Activated T-helper 1 cell treated with anti-CD3 and anti-CD28 coated beads, Interleukin-2, amount 50 U/mL, for 16 hours (primary cell): ENCODE measurements at places on chromosomes 3 and 15.

DNA sequence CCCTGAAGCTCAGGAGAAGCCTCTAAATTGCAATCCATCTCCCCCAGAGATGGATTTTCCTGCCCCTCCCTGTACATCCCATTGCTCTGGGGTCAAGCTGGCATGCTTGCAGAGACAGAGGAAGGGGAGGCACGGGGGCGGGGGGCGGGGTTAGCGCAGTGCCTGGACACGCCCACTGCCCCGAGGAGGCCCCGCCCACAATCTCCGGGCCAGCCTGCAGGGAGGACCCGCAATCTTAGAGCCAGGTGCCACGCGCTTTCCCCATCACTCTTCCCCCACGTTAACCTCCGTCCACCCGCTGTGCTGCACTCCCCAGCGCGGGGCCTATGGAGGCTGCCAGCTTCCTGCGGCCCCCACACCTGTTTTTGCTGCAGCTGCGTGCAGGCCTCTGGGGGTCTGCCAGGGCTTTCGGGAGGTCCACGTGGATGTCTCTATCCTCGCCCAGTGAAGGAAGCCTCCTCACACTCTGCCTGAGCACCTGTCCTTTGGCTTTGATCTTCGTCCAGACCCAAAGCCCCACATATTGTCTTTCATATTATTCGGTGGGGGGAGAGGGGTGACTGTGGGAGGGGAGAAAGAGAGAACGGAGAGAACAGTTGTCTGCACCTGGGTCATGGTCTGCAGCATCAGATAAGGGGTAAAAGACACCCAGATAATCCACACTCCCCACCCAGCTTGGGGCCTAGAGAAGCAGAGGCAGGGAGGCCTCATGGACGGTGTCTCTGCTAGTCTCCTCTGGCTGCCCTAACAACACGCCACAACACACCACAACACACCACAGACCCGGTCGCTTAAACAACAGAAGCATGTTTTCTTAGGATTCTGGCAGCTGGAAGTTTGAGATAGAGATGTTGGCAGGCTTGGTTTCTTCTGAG, 118.0 kb upstream of the MEF2A start:
- no peak for DNase-seq

DNA sequence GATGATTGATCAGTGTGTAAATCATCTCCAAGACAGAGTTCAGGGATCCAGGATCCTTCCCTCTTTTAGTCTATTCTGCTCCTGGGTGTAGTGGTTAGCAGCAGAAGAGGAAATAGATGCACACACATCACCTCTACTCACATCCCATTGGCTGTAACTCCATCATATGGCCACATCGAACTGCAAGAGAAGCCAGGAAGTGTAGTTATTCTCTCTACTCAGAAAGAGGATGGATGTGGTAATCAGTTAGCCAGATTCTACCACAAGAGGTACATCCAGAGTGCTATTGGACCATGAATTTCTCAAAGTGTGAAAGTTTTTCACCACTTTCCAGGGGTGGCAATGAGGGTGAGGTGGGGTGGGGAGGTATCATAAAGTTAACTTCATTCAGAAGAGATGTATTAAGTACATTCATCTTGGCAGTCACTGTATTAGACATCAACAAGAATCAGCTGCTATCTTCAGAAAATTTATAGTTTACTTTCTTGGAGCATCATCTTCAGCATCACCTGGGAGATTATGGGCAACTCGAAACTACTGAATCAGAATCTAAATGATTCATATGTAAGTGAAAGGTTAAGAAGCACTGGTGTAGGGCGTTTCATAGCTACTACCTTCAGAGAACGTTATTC, 60.6 kb upstream of the GAP43 start:
- DNase-seq = no peak

GRCh38 chr15:69118089-69118488, 42.3 kb upstream of the GLCE start:
- DNase-seq = no peak

DNA sequence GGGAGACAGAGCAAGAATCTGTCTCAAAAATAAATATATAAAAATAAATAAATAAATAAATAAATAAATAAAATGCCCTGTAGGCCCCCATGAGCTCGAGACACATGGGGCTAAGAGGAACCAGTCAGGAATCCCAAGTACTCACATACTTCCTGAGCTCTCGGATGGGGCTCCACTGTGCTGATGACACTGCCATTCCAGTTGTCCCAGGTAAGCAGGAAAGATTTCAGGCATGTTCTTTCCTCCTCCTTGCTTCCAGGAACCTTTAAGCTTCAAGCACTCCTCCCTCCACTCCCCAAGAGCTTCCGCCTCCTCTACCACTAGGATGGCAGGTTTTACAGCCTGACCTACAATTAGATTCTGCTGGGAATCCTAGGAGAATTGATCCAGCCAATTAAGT, 113.4 kb downstream of the SLC49A4 start:
- no peak for DNase-seq

GRCh38 chr3:66486202-66486601, 14.6 kb downstream of the LRIG1 start:
- DNase-seq = no peak
